Omental fat pad (tissue), 4 donors: ENCODE measurements at places on chromosomes 3 and 15. TPM values are rescaled to one million over a fixed set of nuclear protein-coding genes. Genes with fewer than 3 reads are reported as not detected.

GRCh38 chr3:87390821-87391220 lies 114.4 kb upstream of the POU1F1 start:
- DNase-seq: no peak

GRCh38 chr15:90320062-90320884 lies 31.8 kb upstream of the ZNF774 start:
- DNase-seq: peak; percentile 42

DNA sequence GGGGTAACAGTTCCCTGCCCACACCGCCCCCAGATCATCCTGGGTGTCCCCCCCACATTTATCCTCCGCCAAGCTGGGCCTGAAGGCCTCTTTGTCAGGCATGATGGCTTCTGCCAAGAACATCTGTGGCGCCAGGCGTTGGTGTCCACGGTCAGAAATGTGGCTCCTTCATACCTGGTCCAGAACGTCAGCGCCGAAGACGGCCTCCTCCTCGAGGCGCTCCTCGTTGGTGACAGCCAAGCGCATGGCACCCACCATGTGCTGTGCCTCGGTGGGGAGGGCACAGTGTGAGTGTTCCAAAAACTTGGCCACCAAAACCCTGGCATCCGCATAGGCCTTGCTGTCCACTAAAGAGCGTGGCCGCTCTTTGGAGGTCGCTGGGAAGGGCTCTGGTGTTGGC lies 146.5 kb downstream of the NSMCE3 start:
- DNase-seq: no peak

EFCC1 gene
- 6.3 TPM for total RNA-seq

DNA sequence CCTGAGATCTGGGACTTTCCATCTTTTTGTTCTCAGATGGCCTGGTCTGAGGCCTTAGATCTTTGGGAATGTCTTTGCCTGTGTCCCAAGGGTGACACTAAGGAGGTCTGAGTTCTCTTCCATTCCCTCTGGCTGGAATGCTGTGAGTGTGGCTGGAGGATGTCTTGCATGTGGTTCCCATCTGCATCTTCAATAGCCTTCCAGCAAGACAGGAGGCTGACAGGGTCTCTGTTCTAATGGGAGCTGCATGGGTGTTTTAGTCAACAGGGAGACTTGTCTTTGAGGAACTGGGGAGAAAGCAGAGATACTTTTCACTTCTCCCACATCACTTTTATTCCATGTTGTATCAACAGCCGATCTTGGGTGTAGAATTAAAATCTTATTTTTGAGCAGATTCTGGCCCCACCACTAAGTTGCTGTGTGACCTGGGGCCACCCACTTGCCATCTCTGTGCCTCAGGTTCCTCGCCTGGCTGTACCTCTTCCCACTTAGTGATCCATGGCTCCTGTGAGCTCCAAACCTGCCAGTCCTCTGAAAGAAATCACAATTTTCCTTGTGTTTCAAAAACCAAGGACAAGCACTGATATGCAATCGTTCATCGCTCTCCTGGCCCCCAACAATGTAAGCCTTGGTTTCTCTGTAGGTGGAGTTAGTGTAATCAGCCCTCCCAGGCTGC lies 75.2 kb downstream of the LSM3 start:
- DNase-seq: no peak
